A549 treated with Hydrocortisone at 1 μM for 4 hours (cell line): ENCODE measurements at places on chromosomes 3 and 15. TPM values are rescaled to one million over a fixed set of nuclear protein-coding genes. Genes with fewer than 3 reads are reported as not detected.

The NRG4 gene
- 0.47 to 2.8 TPM (median 0.69 TPM) in 5 replicates for total RNA-seq

The PATL2 gene
- total RNA-seq: 0.11 to 0.23 TPM (median 0.17 TPM) in 4 of 5 replicates, not detected in the other

The SAMMSON gene
- not detected in 5 replicates for total RNA-seq

The GOLGA6B gene
- total RNA-seq: 0.06 to 0.09 TPM in 2 of 5 replicates, not detected in the others

The SOX14 gene
- not detected in 5 replicates for total RNA-seq

The RAB6B gene
- 2.0 to 3.6 TPM (median 2.1 TPM) in 5 replicates for total RNA-seq

The GRM7 gene
- not detected in 5 replicates for total RNA-seq
